ENCODE measurements at places on chromosomes 4 and X.

GRCh38 chr4:2649604-2650114, 106.5 kb downstream of the TNIP2 start:
- H3K36me3 ChIP-seq = peaks cover 33% of the 10 kb centered on the region
- no peaks in the 10 kb centered on the region for H3K27me3 ChIP-seq
- no peak overlapping the region for H3K4me3 ChIP-seq
- H3K4me1 ChIP-seq = peaks cover 8% of the 10 kb centered on the region
- H3K27ac ChIP-seq = no peak overlapping the region
- no peak for DNase-seq

DNA sequence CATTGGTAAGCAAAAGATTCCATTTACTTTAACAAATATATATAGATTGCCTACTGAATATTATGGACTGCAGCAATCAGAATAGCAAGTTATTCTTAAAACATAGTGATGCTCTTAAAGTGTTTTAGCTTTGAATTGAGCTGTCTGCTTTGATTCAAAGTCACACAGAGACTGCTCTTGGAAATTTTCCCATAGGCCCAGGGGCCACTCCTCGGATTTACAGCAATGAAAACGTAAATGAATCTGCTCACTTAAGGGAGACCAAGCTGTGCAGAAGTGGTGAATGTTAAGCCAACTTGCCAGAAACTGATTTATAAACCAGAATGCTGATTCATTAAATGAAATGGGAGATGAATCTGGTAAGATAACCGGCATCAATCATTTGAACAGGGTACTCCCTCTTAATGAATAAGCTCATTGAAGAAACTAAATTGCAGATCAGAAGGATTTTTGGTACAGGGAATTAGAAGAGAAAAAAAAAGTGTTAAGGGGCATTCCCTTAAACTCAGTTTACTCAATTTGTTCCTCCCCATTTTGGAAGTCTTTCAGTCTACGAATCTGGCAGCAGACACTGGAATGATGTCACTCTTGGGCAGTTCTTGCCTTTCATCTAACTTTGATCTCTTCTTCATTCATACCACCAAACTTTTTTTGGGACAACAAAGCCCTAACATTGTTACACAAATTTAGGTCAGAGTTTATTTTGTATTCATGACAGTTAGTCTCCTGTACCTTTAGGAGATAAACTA, 363.3 kb upstream of the MAGEB2 start:
- no peaks in the 10 kb centered on the region for H3K27me3 ChIP-seq
- no peak for DNase-seq
- H3K4me1 ChIP-seq = no peaks in the 10 kb centered on the region
- no peaks in the 10 kb centered on the region for H3K36me3 ChIP-seq
- no peak overlapping the region for H3K27ac ChIP-seq
- no peak overlapping the region for H3K4me3 ChIP-seq

DNA sequence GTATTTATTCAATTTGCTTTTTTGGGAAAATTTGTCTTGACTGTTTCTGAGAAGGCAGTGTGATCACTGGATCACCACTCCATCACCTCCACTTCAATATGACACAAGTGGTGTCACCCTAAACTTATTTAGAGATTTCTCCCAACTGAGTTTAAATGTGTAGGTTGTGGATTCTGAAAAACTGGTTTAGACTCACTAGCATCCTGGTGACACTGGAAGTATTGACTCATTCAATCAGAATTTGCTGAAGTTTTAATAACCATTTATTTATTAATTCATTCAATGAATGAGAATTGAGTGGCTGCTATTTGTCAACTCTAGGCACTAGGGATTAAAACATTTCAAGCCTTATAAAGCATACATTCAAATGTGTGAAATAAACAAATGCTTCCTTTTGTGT, 819.1 kb upstream of the EPHA5 start:
- no peak overlapping the region for H3K4me3 ChIP-seq
- no peaks in the 10 kb centered on the region for H3K36me3 ChIP-seq
- no peaks in the 10 kb centered on the region for H3K4me1 ChIP-seq
- no peak for DNase-seq
- H3K27ac ChIP-seq = no peak overlapping the region

DNA sequence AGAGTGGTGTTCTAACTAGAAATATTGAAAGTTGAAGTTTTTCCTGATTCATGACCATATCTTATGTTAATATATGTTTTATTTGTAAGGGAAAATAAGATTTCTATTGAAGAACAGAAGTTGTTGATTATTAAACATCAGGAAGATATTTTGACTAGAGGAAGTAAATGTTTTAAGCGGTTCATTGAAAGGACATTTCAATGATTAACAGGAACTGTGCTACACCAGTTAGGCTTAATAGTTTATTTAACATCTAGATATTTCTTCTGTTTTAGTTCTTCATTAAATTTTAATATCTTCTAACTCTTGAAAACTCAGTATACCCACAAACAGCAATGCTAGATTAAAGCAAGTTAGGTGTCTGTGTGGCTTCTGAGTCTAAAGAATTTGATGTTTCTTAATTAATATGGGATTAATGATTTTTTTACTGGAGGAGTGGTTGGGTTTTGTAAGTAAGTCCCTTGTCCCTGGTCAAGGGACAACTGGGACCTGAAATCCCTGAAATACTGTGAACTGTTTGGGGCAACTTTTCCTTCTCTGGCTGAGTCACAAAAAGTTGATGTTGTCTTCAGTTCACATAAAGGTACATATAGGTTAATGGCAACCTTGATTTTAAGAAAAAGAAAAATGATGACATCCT, 42.9 kb upstream of the CYP4V2 start:
- no peak overlapping the region for H3K27ac ChIP-seq
- peaks cover 25% of the 10 kb centered on the region for H3K27me3 ChIP-seq
- H3K36me3 ChIP-seq = no peaks in the 10 kb centered on the region

GRCh38 chrX:120426599-120426998, 42.5 kb downstream of the LAMP2 start:
- H3K27ac ChIP-seq = no peak overlapping the region
- DNase-seq = no peak
- H3K4me3 ChIP-seq = no peak overlapping the region
- H3K4me1 ChIP-seq = peaks cover 15% of the 10 kb centered on the region

GRCh38 chr4:134024251-134024650, 177.3 kb downstream of the PABPC4L start:
- H3K4me3 ChIP-seq = no peak overlapping the region
- H3K27ac ChIP-seq = no peak overlapping the region
- no peaks in the 10 kb centered on the region for H3K36me3 ChIP-seq
- no peaks in the 10 kb centered on the region for H3K4me1 ChIP-seq
- no peaks in the 10 kb centered on the region for H3K27me3 ChIP-seq

GRCh38 chr4:103100691-103101090, 1.1 kb upstream of the BDH2 start:
- H3K36me3 ChIP-seq = no peaks in the 10 kb centered on the region
- no peak overlapping the region for H3K4me3 ChIP-seq
- H3K4me1 ChIP-seq = peaks cover 14% of the 10 kb centered on the region
- H3K27me3 ChIP-seq = no peaks in the 10 kb centered on the region

DNA sequence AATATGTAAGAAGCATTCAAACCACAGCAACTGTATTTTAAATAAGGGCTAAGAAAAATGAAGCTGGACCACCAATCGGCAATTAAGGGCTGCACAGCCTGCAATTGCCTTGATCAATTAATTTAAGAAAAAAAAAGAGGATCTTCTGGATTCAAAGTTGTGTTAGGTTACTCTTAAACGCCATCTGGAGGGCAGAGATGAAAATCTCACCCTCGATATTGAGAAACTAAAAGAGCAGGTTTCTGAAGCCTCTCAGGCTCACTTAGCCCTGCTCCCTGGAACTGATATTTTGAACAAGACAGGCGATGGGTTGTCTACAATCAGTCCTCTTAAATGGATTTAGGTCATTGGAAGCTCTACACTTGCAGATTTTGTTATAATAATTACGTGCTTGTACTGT, 579.4 kb downstream of the GRXCR1 start:
- H3K4me3 ChIP-seq = no peak overlapping the region
- H3K27me3 ChIP-seq = no peaks in the 10 kb centered on the region
- H3K36me3 ChIP-seq = no peaks in the 10 kb centered on the region
- DNase-seq = no peak
- H3K4me1 ChIP-seq = no peaks in the 10 kb centered on the region
- H3K27ac ChIP-seq = no peak overlapping the region
